ENCODE measurements at places on chromosomes 13 and 19.

DNA sequence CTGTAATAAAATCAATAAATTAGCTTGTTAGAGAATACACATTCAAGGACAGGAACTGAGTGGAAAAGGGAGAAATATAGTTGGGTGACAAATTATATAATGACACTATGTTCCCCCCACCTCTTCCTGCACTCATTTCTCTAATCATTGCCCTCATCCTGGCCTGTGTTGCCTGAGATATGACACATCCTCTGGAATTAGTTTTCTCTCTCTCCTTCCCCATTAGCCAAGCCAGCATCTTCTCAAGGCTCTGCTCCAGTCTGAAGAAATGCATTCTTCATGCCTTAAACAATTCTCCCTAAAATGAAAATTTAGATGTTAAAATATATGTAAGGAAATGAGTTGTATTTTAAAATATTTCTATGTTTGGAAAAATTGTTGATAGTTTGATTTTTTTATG is 280.3 kb downstream of the POU4F1 start:
- DNase-seq = no peak

GRCh38 chr19:33187183-33187540 is 7.0 kb upstream of the LRP3 start:
- no peak for DNase-seq

DNA sequence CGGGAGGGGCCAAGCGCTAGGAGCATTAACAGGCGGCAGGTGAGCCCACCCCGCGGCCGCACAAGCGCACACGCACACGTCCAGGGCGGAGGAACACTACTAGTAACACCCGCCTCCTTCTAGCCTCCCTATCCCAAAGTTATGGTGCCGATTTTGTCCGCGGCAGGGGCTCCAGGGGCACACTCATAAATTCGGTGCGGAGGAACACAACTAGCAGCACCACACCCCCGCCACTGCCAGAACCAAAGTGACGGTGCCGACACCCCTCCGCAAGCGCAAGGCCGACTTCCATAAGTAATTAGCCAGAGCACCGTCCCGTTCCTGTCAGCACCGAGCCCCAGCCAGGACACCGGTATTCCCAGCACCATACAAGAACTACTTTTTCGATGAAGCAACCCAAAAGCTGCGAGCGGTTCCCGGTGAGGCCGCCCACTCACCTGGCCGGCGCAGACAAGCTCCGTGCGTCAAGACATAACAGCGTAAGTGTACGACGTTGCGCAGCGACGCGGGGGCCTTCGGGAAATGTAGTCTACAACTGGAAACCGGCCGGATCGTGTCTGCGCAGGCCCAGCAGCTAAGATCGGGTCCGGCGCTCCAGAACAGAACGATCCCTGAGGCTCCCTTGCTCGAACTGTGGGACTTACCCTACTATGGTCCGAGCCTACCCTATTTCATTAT is at the start of the genes ZNF540 and ZNF571:
TSS of gene ZNF540 (plus strand) at position 573 of the 678 bp plus-strand sequence. CDS start 3,572 bp downstream, outside the sequence.
TSS of gene ZNF571 (minus strand) at position 489 of the 678 bp plus-strand sequence. CDS start 8,116 bp downstream, outside the sequence.
- peak; percentile 92 for DNase-seq

DNA sequence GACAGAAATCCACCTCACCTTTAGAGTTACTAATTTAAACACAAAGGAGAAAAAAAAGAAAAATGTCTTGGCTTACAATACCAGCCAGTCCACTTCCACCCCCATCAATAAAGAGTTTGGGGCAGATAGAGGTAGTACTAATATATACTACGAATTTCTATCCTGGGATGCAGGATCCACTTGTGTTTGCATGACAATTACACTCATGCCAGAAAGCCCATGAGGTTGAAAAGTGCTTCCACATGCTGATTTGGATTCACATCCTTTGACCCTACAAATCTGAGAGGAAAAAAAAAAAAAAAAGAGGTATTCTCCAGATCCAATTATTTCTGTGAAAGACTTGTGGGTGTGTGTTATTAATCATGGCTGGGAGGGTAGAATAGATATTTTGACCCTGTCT is 335.2 kb downstream of the SLITRK1 start:
- DNase-seq = no peak

DNA sequence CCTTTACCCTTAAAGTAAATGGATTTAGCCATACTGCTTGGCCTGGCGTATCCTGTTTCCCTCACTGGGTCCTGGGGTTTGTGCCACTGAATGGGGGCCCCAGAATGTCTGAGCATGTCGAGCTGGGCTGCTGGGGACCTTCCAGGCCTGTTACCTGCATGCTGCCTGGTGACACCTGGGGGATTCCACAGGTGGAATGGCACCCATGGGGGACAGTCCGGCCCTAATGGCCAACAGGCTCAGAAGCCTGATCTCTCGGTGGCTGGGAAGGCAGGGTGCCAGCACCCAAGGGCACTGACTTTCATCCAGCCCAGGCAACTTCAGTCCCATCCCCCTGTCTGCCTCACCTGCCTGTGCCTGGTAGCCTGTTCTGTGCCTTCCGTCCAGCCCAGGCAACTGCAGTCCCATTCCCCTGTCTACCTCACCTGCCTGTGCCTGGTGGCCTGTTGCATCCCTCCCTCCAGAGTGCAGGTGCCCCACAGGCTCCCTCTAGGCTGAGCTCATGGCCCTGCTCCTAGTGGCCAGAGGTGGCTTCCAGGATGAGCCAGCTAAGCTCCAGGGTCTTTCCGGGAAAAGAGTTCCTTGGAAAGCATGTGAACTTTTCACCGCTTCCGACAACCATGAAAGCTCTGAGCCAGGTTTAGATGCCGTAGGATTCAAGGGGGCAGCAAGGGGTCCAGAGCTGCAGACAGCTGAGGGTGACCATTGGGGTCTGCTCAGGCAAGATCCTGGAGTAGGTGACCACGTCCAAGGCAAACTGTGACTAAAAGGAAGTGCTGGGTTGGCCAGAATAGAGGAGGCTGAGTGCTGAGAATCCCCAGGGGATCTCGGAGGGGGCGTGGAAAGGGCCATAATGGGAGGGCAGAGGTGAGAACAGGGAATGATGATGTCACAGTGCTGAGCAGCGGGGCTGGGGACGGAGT is 30.3 kb upstream of the ZNF492 start:
- DNase-seq = no peak

GRCh38 chr13:95437561-95437960 is 115.0 kb upstream of the CLDN10 start:
- DNase-seq = no peak

- no peak for DNase-seq
Measured at GRCh38 chr19:46862974-46863632, 2.3 kb downstream of the ARHGAP35 start.

- no peak for DNase-seq
Measured at GRCh38 chr19:31066385-31066784, 282.9 kb downstream of the TSHZ3 start.

- DNase-seq = no peak
Measured at GRCh38 chr19:54211235-54211634, 10.6 kb downstream of the RPS9 start.

DNA sequence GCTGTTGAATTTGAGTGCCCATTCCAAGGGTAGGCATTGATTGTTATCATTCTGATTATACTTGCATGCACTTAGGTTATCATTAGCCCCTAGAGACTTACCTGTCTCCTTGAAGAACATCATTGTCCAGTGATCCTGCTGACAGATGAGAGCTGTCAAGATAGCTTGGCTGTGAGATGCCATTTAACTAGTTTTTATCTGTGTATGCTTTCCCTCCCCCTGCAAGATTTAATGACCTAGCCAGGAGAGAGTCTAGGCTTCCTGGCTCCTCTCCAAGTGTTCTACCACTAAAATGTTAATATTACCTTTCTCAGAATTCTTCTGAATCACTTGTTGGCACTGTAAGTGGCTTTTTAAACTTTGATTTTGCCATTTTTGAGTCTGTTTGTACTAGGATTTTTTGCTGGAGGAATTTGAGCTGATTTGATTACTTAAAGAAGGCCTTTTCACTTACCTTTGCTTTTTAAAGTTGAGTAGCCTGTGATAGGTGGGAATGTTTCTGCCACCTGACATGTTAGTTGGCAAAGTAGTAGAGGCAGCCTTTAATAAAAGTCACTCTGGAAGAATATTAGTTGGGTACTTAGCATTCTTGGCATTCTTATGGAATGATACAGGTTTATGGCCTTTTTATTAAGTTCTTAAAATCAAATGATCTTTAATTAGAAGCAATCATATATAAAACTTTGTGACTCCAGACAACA is 41.1 kb downstream of the ARHGAP35 start:
- no peak for DNase-seq

GRCh38 chr13:33272531-33273124 is 12.9 kb downstream of the STARD13 start:
- DNase-seq = no peak

- DNase-seq = no peak
Measured at GRCh38 chr13:95707442-95708390, 30.8 kb downstream of the DNAJC3 start.

GRCh38 chr19:56806639-56807038 is 33.9 kb downstream of the PEG3 start:
- no peak for DNase-seq

DNA sequence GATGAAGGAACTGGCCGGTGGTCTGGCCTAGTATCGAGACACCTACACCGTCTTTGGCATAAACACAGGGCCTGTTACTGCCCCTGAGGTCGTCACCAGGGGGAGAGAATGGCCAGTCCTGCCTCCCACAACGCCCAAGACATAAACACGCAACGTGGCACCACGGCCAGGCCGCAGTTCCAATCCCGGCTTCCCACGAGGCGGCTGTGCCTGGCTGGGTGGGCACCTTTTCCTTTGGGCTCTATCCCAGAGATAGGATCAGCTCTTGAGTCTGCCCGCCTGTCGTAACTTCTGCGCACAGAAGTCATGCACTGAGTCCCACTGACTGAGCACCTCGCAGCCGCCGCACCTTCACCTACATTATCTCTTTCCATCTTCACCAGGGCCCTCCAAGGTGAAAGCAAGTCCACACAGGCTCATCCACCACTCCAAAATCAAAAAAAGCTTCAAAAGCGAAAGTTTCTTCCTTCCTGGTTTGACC is 1.1 kb downstream of the MIER2 start:
- DNase-seq = no peak

DNA sequence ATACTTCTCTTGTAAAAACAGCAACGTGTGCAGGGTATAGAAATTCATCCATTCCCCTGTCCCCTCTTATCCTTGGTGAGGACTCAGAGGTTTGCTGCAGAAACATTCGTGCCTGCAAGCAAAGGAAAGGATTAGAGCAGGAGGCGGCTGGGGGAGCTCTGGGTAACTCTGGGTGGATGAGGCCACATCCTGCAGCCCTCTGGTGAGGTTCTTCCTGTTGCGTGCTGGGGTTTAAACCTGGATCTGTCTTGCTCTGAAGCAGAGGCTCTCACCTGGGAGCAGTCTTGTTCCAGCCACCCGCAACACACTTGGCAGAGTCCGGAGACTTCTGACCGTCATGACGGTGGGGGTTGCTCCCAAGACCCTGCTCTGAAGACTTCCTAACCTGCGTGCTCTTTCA is 69.2 kb downstream of the ATP11A start:
- no peak for DNase-seq

GRCh38 chr13:109345433-109345941 is 440.9 kb downstream of the IRS2 start:
- no peak for DNase-seq

- DNase-seq = no peak
Measured at GRCh38 chr13:19382111-19382510, 179.2 kb downstream of the TPTE2 start.

DNA sequence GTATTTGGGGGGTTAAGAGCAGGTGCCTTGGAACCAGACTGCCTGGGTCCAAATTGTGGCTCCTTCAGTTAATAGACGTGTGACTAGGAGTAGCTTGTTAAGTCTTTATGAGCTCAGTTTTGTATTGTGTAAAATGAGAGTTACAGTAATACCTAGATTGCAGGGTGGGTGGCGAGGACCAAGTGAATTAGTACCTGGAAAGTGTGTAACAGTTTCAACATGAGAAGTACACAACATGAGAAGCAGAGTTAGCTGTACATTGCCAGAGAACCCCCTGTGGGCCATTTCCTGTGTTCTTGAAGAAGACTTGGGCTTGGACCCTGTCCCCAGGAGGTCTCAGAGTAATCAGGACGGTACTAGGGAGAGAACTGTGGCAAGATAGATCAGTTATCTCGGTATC is 36.8 kb downstream of the PPP2R1A start:
- DNase-seq = no peak

- no peak for DNase-seq
Measured at GRCh38 chr13:97268772-97269171, 46.6 kb downstream of the MBNL2 start.

DNA sequence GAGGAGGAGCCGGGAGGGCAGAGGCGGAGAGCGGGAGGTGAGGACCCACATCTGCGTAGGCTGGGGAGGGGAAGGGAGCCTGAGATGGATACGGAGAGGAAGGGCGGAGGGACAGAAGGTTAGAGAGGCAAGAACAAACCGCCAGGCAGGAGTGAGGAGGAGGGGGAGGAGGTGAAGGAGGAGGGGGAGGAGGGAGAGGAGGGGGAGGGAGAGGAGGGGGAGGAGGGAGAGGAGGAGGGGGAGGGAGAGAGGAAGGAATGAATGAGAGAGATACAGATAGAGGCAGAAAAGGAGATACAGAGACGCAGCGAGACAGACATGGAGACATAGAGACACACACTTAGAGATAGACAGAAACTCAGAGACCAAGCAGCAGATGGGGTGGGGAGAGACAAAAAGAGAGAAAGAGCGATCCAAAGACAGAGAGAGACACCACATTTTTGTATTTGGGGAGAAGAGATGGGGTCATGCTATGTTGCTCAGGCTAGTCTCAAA is 782 bp upstream of the CA11 start:
- no peak for DNase-seq

DNA sequence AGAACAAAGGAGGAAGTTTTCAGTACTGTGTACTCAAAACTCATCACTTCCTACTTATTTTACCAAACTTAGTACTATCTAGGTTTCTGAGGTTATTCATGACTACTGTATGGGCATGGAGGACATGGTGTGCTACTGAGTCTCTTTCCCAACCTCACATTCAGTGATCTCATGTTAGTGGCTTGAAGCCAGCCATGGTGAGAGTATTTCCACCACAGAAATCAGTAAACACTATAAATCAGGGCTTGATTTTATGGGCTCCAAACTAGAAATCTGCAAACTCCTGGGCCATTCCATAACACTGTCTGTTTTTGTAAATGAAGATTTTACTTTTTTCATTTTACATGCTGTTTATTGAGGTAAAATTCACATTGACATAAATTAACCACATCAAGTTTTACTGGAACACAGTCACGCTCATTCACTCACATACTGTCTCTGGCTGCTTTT is 19.7 kb downstream of the MED26 start:
- no peak for DNase-seq

- no peak for DNase-seq
Measured at GRCh38 chr13:85564598-85564997, 234.6 kb downstream of the SLITRK6 start.

DNA sequence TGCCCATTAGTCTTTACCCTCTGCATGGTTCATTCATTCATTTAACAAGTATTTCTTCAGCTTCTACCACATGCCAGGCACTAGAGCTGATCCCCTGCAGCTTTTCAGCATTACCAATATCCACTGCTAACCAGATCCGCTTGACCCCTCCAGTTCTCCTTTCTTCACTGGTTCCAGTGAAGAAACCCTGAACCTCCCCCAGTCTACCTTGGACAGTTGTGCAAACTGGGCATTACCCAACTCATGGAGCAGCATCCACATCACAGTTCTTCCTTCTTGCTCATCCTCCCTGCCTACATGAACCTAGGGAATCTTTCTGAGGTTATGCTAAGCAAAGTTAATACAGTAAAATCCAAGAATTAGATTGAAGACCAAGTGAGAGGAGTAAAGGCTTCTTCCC is 78.7 kb upstream of the SERP2 start:
- DNase-seq = no peak

- no peak for DNase-seq
Measured at GRCh38 chr19:18494267-18494607, 27.6 kb downstream of the ELL start.

- DNase-seq = no peak
Measured at GRCh38 chr13:60617991-60618733, 221.1 kb downstream of the TDRD3 start.

Data from activated CD4-positive, alpha-beta T cell treated with anti-CD3 and anti-CD28 coated beads, Interleukin-2, amount 50 U/mL, for 4 hours (primary cell).